ENCODE measurements at places on chromosomes 11 and 22. TPM values are rescaled to one million over a fixed set of nuclear protein-coding genes. Genes with fewer than 3 reads are reported as not detected.

DNA sequence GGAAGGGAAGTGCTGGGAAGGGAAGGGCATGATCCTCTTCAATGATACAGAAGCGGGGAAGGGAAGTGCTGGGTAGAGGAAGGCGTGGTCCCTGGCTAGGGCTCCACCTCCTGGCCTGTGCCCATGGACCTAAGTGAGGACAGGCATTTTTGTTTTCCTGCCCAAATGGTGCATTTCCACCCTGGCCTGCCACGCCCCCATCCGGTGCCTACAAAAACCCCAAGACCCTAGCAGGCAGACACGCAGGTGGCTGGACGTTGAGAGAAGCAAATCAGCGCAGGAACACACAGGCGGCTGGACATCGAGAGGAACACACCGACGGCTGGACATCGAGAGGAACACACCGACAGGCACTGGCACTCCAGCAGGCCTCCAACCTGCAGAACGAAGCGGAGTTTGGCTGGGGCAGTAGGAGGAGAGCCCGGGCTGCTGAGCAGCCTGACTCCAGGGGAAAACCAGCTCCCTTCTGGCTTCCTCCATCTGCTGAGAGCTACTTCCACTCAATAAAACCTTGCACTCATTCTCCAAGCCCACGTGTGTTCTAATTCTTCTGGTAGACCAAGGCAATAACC, 628.3 kb downstream of the BUD13 start:
- no peak overlapping the region for H3K27ac ChIP-seq
- DNase-seq, result no peak
- H3K4me3 ChIP-seq, result no peak overlapping the region
- peaks cover 10% of the 10 kb centered on the region for H3K27me3 ChIP-seq

GRCh38 chr11:78933350-78933749, 358.7 kb upstream of the NARS2 start:
- H3K27me3 ChIP-seq, result 0 out of 3 replicates have a peak, but pooled peaks cover 6% of the 10 kb centered on the region
- H3K4me3 ChIP-seq, result no peak overlapping the region
- H3K27ac ChIP-seq, result no peak overlapping the region
- DNase-seq, result no peak

GRCh38 chr11:119749006-119749565, 20.1 kb upstream of the NECTIN1 start:
- H3K27ac ChIP-seq, result no peak overlapping the region
- no peaks in the 10 kb centered on the region for H3K27me3 ChIP-seq

DNA sequence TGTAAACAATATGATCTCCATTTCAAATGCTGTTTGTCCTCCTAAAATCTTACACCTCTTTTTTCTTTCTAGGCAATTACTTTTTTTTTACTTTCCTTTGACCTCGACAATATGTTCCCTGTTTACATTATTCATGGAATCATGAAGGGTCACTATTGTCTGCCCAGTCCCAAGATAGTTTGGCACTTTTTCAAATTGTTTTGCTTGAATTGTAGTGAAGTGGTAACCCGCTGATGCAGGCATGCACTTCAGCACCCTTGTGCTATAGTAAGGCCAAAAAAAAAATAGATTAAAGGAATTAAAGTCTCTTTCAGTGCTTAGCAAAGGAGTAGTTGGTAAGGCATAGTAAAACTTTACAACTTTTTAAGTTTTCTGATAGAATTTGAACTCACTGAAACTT, 90.9 kb downstream of the PAX6 start:
- H3K27me3 ChIP-seq, result no peaks in the 10 kb centered on the region
- H3K4me1 ChIP-seq, result no peaks in the 10 kb centered on the region

DNA sequence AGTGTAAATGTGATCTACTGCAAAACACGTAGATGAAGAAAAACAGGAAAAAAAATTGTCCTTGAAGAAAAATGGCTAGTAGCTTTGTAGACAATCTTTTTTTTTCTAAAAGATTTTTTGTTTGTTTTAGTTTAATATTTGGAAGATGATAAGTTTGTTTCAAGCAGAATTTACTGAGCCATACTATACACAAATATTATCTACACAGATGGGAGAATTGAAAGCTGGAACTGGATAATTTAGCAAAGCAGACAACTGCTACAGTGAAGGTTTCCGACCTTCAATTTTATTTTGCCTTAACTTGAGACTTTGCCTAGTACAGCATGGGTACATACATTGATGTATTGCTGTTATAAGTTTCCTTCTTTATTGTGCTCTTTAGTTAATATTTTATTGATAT, 313.0 kb upstream of the PDGFD start:
- DNase-seq, result no peak
- no peak overlapping the region for H3K27ac ChIP-seq
- H3K4me1 ChIP-seq, result no peaks in the 10 kb centered on the region
- no peak overlapping the region for H3K4me3 ChIP-seq

- DNase-seq, result no peak
- peak overlapping the region; percentile 39 for H3K4me3 ChIP-seq
- peaks cover 40% of the 10 kb centered on the region for H3K4me1 ChIP-seq
Measured at GRCh38 chr22:26643418-26644100, 13.8 kb upstream of the MIAT start.

GRCh38 chr11:85627332-85627997, at the start of gene DLG2:
DLG2 (minus strand) TSS chr11:85627344.
- DNase-seq, result peak; percentile 17
- H3K4me1 ChIP-seq, result peaks cover 6% of the 10 kb centered on the region
- H3K36me3 ChIP-seq, result peaks cover 27% of the 10 kb centered on the region
- H3K27ac ChIP-seq, result peak within 1 kb of the TSS; percentile 47
- peak within 1 kb of the TSS; percentile 70 for H3K4me3 ChIP-seq
- H3K27me3 ChIP-seq, result no peaks in the 10 kb centered on the region

GRCh38 chr22:22748297-22748743, 103.9 kb downstream of the GGTLC2 start:
- H3K36me3 ChIP-seq, result no peaks in the 10 kb centered on the region
- DNase-seq, result peak; percentile 73
- H3K4me3 ChIP-seq, result no peak overlapping the region
- no peaks in the 10 kb centered on the region for H3K4me1 ChIP-seq

- no peak overlapping the region for H3K4me3 ChIP-seq
- H3K4me1 ChIP-seq, result peaks cover 6% of the 10 kb centered on the region
- H3K27me3 ChIP-seq, result peaks cover 19% of the 10 kb centered on the region
Measured at GRCh38 chr11:14380947-14381561, 22.1 kb upstream of the RRAS2 start.

DNA sequence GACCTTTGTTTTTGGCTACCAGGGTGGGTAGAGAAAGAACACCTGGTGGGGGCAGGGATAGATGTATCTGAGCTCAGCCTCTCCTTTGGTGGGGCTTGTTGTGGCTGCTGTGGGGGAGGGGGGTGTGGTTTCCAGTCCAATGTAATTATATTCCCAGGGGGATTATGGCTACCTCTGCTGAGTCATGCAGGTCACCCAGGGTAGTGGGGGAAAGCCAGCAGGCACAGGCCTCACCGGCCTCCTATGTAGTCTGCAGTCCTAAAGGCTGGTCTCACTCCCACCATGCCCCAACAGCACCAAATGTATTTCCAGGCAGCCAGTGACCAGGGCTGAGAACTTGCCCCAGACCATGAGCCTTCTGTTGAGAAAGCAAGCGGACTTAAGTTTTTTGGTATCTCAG, 119.6 kb downstream of the DYNC2H1 start:
- H3K4me3 ChIP-seq, result no peak overlapping the region
- H3K36me3 ChIP-seq, result no peaks in the 10 kb centered on the region
- no peaks in the 10 kb centered on the region for H3K27me3 ChIP-seq
- no peaks in the 10 kb centered on the region for H3K4me1 ChIP-seq
- no peak for DNase-seq

- no peak overlapping the region for H3K27ac ChIP-seq
- H3K36me3 ChIP-seq, result no peaks in the 10 kb centered on the region
- DNase-seq, result no peak
- H3K4me1 ChIP-seq, result no peaks in the 10 kb centered on the region
- H3K4me3 ChIP-seq, result no peak overlapping the region
Measured at GRCh38 chr11:61059260-61059752, 43.0 kb upstream of the CD5 start.

DNA sequence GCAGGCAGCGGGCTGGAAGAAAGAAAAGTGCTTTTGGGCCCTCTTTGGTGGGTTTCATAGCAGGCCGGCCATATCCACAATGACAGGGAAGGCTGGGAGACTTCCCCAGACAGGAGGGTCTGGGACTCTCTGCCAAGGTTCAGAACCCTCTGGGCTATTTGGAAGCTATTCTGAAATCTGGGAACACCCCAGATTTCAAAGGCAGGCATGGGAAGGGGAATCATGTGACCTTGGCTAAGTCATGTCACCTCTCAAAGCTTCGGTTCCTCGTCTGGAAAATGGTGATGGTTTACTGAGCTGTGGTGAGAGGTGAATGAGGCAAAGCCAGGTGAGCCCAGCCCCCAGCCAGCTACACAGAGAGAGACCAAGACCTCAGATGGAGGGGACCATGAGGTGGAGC, 4.6 kb downstream of the CASTOR1 start:
- peaks cover 12% of the 10 kb centered on the region for H3K4me1 ChIP-seq
- H3K27ac ChIP-seq, result no peak overlapping the region
- no peak for DNase-seq
- no peak overlapping the region for H3K4me3 ChIP-seq

GRCh38 chr11:131691181-131692041, 321.0 kb downstream of the NTM start:
- H3K27me3 ChIP-seq, result no peaks in the 10 kb centered on the region
- no peaks in the 10 kb centered on the region for H3K36me3 ChIP-seq
- H3K27ac ChIP-seq, result no peak overlapping the region
- peak; percentile 82 for DNase-seq
- H3K4me3 ChIP-seq, result no peak overlapping the region

DNA sequence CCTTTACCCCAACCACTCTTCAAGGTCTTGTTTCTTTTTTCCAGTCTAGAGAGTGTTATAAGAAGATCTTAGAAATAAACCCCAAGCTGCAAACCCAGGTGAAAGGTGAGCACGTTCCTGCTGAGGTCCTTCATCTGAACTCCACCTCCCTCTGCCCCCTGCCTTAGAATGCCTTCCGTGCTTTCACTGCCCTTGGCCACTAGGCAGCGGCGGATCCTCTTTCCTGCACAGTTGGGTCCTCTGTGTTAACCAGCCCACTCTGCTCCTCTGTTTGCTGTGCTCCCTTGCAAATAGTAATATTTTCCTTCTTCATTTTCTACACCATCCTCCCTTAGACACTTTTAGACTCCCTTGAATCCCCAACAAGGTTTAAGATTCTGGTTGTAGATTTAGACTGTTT, 24.3 kb downstream of the TTC12 start:
- peaks cover 4% of the 10 kb centered on the region for H3K36me3 ChIP-seq
- H3K27ac ChIP-seq, result no peak overlapping the region
- peak; percentile 9 for DNase-seq
- H3K27me3 ChIP-seq, result no peaks in the 10 kb centered on the region

DNA sequence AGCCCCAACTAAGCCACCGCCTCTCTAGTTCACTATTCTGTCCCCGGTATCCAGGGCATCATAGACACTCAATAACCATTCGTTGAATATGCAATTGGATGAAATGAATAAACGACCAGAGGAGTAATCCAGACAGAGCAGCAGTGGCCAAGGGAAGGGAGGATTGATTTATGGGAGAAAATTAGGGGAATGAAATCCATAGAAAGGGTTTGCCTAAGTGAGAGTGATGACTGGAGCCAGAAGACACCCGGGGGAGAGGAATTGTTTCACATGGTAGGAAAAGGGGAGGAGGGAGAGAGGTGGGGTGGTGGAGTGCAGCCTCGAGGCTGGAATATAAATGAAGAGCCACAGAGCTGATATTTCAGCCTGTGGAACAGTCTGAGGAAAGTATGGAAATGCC, 168.2 kb downstream of the COMMD9 start:
- H3K27ac ChIP-seq, result no peak overlapping the region
- peaks cover 19% of the 10 kb centered on the region for H3K4me1 ChIP-seq
- H3K27me3 ChIP-seq, result no peaks in the 10 kb centered on the region
- H3K36me3 ChIP-seq, result no peaks in the 10 kb centered on the region

DNA sequence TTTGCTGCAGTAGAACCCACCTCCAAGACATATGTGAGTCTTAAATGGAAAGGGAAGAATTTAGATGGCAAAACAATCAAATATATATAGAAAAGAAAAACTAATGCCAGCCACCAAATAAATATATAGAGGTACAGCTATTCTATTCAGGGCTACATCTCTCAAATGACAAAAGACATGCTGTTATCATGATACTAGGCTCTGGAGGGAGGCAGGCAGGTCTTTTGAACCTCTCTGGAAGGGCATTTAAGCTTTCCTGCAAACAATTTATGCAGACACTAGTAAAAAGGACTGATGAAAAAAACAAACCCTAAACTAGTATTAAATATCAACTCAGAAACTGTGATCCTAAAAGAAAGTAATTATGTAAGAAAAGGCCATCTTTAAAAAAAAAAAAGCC, 24.4 kb downstream of the UEVLD start:
- H3K36me3 ChIP-seq, result no peaks in the 10 kb centered on the region
- no peak for DNase-seq
- no peak overlapping the region for H3K27ac ChIP-seq
- no peak overlapping the region for H3K4me3 ChIP-seq

GRCh38 chr11:69084371-69084770, 35.6 kb downstream of the TPCN2 start:
- DNase-seq, result no peak
- H3K27ac ChIP-seq, result no peak overlapping the region
- H3K36me3 ChIP-seq, result no peaks in the 10 kb centered on the region
- no peaks in the 10 kb centered on the region for H3K4me1 ChIP-seq
- H3K4me3 ChIP-seq, result no peak overlapping the region
- no peaks in the 10 kb centered on the region for H3K27me3 ChIP-seq

DNA sequence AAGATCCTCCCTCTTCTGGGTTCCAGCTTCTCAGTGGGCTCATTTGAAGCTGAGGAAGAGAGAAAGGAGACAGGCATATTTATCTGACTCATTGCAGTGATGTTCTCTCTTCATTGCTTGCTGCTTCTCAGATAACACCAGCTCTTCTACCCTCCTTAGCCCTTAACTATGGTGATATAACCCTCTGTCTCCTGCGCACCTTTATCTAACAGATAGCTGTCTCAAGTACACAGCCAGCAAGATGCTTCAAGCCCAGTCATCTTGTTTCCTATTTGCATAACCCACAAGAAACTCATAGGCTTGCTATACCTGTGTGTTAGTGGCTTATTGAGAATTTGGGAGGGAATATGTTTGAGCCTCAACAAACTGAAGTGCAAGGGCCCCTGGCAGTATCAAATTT, 12.6 kb downstream of the PRSS23 start:
- DNase-seq, result no peak
- H3K4me3 ChIP-seq, result no peak overlapping the region
- no peaks in the 10 kb centered on the region for H3K36me3 ChIP-seq
- no peak overlapping the region for H3K27ac ChIP-seq

GRCh38 chr11:15097411-15097810, 17.3 kb upstream of the INSC start:
- DNase-seq, result no peak
- H3K4me1 ChIP-seq, result no peaks in the 10 kb centered on the region
- H3K27ac ChIP-seq, result no peak overlapping the region
- no peak overlapping the region for H3K4me3 ChIP-seq
- H3K36me3 ChIP-seq, result no peaks in the 10 kb centered on the region

The USP28 gene
- 20.3 TPM for total RNA-seq

The MS4A12 gene
- total RNA-seq, result not detected

The TSGA10IP gene
- not detected for total RNA-seq

The OR5P2 gene
- total RNA-seq, result not detected

The OMP gene
- not detected for total RNA-seq

The NFAM1 gene
- 0.18 TPM for total RNA-seq

The UCP3 gene
- total RNA-seq, result 0.53 TPM
